ENCODE measurements at places on chromosomes 5 and 9.

DNA sequence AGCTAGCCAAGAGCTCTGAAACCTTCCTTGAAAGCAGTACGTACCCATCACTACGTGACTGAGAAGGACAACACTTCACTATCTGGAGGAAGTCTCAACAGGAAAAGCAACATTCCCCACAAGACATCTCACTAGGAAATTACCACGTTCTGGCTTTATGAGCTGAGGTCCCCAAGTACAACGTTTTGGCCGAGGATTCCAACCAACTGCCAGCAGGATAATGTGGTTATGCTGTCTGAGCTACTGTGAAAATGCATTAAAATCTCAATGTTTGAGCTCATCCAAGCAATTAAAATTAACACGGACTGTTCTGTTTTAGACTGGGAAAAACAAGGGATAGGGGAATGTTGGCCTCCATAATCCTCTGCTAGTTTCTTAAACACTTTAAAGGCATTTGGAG is 16.4 kb downstream of the MED27 start:
- no peak for DNase-seq

DNA sequence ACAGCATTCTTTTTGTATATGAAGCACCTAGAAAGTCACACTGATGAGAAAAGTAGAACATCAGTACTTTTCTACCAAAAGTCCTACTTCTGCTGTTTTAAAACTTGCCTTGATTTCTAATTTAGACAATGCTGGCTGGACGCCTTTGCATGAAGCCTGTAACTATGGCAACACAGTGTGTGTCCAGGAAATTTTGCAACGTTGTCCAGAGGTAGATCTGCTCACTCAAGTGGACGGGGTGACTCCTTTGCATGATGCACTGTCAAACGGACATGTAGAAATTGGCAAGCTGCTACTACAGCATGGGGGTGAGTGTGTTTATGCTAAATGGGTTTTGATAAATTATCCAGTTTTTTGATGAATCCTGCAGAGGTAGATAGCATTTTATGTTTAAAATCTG is 73.5 kb downstream of the SLF1 start:
- DNase-seq = no peak

DNA sequence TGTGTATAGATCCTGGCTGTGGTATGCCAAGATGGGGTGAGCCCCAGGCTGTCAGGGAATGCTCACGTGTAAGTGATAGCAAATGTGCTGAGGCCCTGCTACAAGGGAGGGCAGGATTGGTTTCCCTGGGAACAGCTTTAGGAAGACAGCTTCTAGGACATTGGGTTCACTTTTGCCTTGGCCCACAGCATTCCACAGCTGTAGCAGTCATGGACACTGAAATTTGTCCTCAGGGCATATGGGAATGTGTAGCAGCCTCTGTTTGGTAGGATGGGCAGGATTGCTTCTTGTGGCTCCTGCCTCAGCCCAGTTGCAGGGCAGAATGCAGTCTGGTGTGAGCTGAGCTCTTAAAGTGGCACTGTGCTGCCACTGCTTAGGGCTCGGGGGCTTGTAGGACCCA is 1061.7 kb upstream of the WWC1 start:
- no peak for DNase-seq

DNA sequence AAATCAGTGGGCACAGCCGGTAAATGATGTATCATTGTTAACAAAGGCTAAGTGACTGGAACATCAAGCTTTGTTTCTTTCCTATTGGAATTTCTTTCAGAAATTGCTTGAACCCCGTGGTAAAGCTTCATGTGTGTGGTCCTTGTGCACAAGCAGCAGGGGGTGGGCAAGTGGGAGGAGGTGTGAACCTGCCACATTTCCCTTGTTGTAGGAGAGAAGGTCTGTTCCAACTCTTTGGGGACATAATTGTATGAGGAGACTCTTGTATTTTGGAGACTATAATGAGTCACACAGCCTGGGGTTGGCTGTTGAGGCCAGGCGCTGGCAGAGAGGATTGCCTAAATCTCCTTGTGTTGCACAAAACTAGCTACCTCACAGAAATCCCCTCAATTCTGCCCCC is 620.5 kb downstream of the IRX1 start:
- DNase-seq = no peak

DNA sequence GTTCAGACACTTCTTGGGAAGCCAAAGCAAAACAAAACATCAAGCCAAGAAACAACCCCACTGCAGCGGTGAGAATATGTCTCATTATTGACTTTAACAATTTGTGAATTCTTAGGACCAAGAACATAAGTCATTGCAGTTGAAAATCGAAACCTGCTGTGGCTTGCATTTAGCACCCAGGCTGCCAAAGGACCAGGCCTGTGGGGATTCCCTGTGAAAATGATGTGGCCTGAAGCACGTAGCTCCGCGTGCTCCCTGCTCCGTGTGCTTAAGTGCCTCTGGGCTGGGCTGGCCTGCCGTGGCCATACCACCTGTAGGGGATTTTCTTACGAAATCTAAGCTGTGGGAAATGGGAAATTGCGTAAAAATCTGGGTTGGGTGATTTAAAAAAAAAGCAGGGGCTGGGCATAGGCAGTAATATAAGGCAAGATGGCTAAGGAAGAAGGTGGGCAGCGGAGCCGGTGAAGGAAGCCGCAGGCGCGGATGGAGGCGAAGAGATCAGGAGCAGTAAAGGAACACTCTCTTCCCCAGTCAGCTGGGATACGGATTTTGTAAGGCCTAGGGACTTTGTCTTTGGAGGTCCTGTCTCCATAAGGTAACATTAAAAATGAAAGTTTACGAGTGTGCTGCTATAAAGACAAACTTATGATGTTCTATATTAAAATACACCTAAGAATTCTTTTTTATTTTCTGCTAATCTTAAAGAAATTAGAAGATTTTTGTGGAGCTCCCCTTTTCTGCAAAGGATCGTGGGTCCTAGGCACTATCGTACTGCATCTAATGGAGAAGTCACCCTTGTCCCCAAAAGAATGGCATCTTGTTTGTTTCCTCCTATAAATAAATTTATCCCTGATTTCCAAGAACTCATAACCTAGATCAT is 189.6 kb upstream of the SEMA6A start:
- DNase-seq = no peak

DNA sequence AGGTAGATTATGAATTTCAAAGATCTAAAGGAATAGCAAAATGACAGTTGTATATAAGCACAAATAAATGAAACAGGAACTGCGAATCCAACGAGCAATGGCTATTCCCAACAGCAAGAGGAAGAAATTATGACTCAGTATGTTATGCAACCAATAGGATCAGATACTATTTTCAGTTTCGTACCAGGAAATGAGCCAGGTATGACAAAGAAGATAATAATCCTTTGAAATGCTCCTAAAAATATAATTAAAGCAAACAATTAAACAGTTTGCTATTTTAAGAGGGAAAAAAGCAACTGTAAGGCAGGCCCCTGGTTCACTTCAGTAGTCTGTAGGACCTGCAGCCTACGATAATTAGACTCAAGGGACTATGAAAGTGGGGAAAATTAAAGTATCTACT is 58.9 kb downstream of the AUH start:
- DNase-seq = no peak

DNA sequence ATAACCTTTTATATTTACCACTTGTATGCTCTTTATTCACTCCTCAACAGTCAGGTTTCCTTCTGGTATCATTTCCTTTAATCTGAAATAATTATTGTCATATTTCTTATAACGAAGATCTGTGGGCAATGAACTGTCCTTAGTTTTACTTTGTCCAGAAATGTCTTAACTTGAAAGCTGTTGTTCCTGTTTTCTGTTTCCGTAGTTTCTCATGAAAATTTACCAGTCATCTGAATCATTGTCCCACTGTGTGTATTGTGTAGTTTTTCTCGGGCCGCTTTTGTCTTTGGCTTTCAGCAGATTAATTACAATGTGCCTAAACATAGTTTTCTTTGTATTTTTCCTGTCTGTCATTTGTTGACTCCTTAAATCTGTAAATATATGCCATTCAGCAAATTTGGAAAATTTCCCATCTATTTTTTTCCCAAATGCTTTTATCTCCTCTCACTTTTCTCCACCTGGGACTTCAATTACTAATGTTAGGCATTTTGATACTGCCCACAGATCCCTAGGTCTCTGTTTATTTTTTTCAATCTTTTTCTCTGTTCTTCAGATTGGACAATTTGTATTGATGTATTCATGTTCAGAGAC is 74.9 kb downstream of the PDE8B start:
- DNase-seq = no peak

- no peak for DNase-seq
Measured at GRCh38 chr9:81850724-81851123, 77.5 kb upstream of the SPATA31D4 start.

DNA sequence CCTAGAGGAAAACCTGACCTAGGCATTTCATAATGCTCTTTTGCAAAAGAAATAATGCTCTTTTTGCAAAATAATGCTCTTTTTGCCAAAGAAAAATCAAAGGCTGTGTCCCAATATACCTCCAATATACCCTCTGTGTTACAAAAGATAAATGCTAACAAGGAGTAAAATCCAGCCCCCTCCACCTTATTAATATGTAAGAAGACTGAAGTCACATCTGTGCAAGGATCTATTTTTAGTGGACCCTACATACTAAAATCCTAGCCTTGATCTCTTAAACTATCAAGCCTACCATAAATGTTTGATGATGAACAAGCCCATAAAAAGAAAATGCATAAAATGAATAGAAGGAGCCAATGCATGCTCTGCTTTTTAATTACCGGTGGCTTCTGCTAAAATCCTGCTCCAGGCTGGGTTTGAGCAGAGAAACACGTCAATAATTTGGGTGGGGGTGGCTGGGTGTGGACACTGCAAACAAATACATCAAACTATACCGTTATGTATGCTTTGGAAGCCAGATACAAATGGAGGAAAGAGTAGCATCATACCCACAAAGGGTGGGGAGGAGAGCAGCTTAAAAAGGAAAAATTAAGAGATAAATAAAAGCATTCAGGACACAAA is 131.6 kb downstream of the SEMA6A start:
- DNase-seq = no peak

- peak; percentile 70 for DNase-seq
Measured at GRCh38 chr9:127987103-127987614, 6.4 kb upstream of the EEIG1 start.

GRCh38 chr5:58804291-58804690 is 221.4 kb downstream of the RAB3C start:
- no peak for DNase-seq

DNA sequence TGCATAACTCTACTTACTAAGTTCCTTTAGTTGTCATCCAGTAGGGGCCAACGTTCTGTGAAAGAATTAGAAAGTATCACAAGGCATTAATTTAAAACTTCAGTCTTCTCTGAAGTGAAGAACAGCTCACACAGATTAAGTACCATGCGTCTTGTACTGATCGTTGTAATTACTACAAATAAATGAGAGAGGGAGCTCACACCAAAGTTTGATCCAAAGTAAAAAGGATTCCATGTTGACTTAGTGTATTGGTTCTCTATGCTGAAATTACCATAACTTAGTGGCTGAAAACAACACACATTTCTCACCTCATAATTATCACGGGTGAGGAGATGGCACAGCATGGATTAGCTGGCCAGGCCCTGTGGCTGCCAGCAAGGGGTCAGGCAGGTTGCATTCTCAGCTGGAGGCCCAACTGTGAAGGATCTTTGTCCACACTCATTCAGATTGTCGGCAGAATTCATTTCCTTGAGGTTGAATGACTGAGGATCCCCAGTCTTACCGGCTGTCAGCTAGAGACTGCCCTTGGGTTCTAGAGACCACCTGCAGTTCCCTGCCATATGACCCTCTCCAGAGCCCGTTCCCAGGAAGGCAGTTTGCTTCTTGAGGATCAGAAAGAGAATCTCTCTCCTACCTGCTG is 169.1 kb downstream of the YTHDC2 start:
- DNase-seq = no peak

Measured in tibial artery (tissue), 4 donors.